ENCODE measurements at places on chromosomes 1 and 21.

DNA sequence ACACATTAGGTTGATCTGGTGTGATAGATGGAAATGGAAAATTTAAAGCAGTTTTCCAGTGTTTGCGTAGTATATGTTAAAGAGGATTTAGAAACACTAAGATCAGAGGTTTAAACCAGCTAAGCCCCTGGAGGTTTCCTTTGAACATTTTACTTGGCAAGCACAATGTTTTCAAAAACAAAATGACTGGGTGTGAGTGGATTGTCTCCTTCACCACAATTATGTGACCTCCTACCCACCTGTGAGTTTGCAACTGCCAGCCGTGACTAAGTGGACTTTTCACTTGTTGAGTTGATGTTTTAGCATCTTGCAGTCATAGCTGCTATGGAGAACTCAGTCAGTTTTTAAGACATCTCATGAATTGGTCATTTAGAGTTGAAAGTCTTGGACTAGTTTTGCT, 4.7 kb downstream of the CCDC190 start:
- DNase-seq = no peak

GRCh38 chr1:153670257-153670858, 435 bp downstream of the ILF2 start:
- no peak for DNase-seq

- DNase-seq = no peak
Measured at GRCh38 chr1:73593804-73594203, 604.2 kb downstream of the LRRIQ3 start.

- no peak for DNase-seq
Measured at GRCh38 chr1:33966346-33967141, 102.7 kb downstream of the HMGB4 start.

GRCh38 chr21:37207441-37208009, 59.6 kb downstream of the VPS26C start:
- no peak for DNase-seq

DNA sequence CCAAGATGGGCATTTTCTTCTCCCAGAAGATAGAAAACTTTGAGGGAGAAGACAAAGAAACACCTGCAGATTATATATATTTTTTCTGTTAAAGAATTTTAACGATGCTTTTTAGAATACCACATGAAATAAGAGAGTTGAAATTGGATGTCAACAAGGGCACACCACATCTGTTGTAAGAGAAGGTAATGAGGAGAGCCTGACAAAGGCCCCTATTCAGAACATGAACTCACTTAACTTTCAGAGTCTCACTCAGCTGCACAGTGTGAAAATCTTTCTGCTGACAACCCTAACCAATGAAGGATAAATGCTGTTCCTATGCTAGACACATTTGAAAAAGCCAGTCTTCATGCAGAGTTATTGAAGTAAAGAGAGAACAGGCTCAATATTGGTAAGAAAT, 7.3 kb downstream of the KRTAP22-2 start:
- no peak for DNase-seq
